Cerebellar cortex (tissue), 1 donor: ENCODE measurements at places on chromosomes 2 and 18.
A peak's percentile ranks its signal among the peaks of the same experiment; 100 is the strongest.

- no peak for DNase-seq
Observed at GRCh38 chr2:221473451-221473850, 98.7 kb downstream of the EPHA4 start.

- no peak for DNase-seq
Observed at GRCh38 chr2:69956475-69956979, 4.9 kb downstream of the ASPRV1 start.

DNA sequence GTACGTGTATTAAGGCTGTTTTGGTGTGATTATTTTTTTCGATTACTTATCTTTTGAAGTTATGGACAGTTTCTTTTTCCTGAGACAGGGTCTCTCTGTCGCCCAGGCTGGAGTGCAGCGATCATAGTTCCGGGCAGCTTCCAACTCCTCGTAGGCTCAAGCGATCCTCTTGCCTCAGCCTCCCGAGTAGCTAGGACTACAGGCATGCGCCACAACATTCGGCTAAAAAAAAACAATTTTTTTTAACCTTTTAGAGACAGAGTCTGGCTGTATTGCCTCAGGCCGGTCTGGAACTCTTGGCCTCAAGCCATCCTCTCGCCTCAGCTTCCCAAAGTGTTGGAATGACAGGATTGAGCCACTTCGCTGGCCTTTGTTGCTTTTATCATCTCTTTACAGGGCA is 945 bp downstream of the HAT1 start:
- peak; percentile 30 for DNase-seq

DNA sequence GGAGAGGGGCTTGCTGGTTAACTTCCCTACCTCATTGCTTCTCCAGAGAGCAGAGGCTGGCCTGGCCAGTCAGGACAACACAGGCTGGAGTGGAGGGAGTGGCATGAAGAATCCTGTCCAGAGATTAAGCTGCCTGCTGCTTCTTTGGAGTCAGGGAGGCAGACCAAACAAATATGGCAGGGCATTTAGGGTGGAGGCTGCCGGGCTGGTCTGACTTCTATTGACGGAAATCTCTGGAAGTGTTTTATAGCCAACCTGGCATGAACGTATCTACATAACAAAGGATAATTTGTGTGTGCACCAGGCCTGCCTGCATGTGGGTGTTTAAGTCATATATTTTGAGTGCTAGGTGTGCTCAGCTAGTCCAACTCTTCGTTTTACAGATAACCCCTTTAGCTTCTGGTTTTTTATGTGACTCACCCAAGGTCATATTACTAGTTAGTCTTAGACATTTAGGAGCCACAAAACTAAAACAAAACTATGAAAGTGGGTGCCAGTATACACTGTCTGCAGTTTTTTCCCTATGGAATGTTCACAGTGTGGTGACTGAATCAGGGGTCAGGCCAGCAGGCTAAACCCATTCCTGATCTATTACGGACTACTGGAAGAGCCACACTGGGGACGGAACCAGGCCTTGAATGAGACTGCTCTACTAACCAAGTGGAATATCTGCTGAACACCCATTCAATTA is 5.5 kb downstream of the NPC1 start:
- no peak for DNase-seq

- DNase-seq, result no peak
Observed at GRCh38 chr18:39274535-39274934, 1708.9 kb upstream of the CELF4 start.

DNA sequence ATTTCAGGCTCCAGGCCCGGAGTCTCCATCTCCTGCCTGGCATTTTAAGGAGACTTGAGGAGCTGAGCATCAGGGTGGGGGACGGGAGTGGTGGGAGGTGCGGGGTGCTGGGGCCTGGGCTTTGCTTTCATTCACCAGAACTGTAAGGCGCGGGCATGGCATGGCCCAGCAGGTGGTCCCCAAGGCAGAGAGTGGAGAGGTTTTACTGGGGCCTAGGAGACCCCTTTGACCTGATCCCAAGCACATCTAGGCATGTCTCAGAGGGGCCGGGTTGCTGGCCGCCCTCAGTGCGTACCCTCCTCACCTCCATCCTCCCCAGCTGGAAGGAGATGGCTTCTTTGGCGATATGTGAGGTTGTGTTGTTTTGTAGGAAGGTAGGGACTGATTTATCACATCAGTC is 172.5 kb downstream of the KLHL29 start:
- DNase-seq, result no peak

- peak; percentile 66 for DNase-seq
Observed at GRCh38 chr2:20052861-20053281, 1.4 kb upstream of the LAPTM4A start.

DNA sequence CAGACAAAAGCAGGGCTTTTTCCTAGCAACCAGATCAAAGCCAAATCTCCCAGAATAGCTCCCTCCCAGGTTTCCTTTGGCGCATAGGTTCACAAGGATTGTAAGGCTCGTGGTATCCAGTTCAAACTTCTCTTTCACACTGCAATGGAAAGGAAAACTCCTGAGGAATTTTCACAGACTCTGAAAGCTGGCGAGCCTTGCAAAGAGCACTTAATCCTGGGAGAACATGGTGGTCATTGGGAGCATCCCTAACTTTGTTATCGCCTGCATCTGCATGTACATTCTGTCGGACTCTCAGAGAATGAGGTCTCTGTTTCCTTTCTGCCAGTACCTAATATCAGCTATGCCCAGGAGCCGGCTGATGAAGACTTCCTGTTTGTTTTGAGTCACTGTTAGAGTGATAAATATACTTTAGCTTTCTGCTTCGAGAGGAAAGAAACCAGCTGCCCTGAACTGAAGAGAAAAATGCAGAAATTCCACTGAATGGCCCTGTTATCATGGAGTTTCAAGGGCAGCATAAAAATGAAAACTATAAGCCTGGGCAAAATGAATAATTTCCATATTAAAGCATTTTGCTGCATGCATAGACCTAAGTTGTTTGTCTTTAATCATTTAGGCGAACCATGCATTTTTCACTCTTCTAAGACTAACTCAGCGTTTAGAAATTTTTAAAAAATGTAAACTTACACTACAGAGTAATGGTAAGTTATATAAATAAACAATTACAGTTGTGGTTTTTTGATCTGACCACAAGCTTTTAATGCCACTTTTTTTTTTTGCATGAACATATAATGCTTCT is 76.4 kb upstream of the ZEB2 start:
- no peak for DNase-seq

DNA sequence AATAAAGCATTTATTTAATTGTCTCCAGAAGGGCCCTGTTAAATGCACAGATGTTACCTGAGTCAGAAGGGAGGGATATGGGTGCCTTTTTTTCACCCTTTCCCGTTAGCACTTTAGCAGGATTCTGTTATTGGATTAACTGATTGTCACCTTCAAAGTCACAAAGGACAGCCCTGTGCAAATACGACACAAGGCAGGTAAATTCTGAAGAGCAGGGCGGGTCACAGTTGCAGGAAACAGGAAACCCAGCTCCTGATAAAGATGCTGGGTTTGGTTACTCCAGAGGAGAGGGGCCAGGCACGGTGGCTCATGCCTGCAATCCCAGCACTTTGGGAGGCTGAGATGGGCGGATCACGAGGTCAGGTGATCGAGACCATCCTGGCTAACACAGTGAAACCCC is 11.4 kb upstream of the PKDCC start:
- no peak for DNase-seq

DNA sequence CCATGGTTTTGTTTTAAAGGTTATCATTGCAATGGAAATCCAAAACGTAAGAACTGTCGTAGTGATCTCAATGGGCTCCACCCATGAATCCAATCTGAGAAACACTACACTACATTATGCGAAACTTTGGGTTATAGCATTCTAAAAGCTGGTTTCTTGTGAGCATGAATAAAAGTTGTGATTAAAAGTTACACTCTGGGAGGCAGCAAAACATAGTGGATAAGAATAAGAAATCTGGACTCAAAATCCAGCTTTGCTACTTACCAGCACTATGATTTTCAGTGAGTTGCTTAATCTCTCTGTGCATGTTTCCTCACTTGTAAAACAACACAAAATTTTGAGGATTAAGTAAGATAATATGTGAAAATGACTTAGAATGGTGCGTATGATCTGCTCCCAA is 25.7 kb upstream of the THOC1 start:
- DNase-seq, result no peak

DNA sequence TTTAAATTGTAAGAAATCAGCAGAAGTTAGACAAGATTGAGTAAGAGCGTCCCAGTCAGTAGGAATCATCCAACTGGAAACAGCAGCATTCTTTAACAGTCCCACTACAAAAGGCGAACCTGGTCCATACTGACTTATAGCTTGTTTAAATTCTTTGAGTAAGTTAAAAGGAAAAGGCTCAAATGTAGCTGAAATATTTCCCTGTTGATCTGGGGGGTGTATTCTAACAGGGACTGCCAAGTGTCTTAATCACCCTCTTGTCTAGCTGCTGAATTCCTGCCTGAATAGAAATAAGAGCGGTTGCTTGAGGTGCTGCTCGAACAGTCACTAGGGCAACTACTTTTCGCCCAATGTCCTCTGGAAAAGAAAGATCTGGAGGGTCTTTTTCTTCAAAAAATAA is 56.4 kb upstream of the FMNL2 start:
- no peak for DNase-seq

DNA sequence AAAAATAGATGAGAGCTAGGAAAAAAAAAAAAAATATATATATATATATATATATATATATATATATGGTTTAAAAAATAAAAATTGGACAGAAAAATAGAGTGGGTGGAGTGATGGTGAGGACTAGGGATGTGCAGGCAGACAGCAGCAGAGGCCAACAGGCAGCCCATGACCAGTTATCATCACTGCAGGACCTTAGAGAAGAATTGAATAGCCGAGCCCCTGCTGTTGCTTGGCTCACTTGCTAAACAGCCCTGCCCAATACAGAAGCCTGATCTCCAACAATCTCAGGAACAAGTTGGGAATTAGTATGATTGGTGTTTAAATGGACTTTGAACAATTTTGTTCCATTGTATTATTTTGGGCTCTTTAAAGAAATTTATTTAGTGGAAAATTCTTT is 967.5 kb upstream of the PIK3C3 start:
- DNase-seq, result no peak

GRCh38 chr2:149832324-149832723 is 244.7 kb upstream of the MMADHC start:
- DNase-seq, result no peak

DNA sequence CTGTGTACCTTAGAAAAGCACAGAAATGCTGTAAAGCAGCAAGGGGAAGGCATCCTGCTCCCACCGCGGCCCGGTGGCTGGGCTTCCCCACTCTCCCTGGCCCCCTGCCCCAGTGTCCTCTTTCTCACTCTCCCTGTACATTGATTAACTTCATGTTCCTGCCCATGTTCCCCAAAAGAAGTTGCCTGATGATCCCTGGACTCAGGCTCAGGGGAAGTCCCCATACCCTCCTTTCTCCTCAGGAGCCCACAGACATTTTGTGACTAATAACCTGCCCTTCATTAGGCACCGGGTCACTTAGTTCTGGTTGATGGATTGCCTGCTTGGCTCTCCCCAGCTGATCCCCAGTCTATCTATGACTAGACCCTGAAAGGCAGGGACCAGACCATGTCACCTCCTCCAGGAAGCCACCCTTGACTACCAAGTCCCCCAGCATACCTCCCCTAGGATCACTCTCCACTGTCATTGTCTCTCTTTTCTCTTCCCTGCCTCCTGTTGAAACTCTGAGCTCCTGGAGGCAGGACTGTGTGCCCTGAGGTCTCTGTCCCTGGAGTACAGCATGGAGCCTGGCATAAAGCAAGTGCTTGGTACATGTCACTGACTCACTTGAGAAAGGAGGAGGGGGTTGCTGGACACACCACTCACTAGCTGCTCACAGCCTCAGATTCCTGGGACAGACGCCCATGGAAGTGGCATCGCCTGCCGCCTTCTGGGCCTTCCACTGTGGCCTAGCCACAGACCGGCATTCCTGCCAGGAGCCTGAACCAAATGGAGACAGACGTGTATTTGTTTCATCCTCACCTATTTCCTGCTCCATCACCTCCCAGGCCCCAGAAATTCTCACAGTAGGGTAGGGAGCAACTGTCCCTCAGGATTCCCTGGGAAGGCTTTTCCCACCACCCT is 13.5 kb downstream of the MALL start:
- peak; percentile 24 for DNase-seq

DNA sequence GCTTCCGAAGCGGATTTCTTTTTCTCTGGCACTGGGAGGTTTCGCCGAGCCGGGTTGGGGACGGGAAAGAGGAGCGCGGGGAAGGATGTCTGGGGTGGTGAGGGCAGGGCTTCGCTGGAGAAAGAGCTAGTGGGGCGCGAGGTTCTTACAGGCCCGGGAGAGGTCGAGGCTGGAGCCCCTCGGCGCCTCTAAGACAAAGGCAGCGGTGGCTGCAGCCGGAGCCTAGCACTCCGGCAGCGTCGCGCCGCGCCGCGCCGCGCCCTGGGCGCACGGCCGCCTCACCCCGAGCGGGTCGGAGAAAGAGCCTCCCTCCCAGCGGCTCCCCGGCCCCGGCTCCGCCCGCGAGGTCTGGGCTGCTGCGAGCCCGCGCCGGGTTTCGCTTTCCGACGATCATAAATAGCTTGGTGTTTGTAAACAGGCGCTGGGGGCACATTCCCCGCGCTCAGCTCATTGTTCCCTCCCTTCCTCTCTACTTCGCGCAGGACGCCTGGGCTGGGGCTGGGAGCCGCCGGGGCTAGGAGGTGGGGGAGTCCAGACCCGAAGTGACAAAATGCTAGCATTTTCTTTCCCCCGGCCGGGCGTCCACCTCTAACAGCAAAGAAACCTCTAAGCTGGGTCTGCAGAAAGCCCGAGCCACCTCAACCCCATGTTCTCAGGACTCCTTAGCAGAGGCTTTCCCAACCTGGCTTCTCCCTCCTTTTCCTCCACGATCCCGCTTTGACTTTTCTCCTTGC is 813 bp upstream of the MEIS1 start:
- DNase-seq, result peak; percentile 62

GRCh38 chr2:181790716-181791649 is 100.5 kb upstream of the ITPRID2 start:
- DNase-seq, result no peak

DNA sequence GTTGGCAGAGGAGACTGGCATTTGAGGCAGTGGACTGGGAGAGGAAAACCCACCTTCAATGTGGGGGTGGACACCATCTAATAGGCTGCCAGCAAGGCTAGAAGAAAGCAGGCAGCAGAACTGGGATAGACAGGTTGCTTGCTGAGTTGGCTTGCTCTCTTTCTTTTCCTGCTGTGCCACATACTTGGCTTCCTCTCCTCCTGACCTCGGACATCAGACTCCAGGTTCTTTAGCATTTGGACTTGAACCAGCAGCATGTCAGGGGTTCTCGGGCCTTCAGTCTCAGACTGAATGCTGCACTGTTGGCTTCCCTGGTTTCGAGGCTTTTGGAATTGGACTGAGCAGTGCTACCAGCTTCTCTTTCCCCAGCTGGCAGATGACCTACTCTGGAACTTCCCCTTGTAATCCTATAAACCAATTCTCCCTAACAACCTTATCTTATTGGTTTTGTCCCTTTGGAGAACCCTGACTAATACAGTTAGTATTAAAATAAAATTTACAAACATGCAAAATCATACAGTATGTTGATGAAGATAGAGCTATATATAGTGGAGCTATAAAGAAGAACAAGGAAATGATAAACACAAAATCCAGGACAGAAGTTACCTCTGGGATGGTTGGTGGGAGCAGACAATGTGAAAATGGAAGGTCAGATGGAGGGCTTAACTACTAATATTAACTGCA is 15.9 kb downstream of the DSEL start:
- DNase-seq, result peak; percentile 69

DNA sequence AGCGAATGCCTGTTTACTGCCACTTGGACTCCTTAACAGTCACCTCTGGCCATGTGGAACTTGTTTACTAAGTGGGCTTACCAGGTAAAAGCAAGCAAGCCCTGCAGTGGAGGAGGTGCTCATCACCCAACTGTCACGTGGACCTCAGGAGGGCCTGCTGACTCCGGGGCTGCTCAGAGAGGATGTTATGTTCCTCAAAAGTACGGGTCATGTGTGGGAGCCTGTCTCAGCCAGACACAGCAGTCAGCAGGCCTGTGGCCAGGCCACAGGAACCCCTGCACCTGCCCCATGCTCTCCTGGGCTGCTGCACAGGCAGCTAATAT is 36.2 kb downstream of the AMER3 start:
- no peak for DNase-seq
